ENCODE measurements at places on chromosomes 3 and 15.
A peak's percentile ranks its signal among the peaks of the same experiment; 100 is the strongest.

GRCh38 chr3:38755130-38755529 is 60.9 kb downstream of the SCN10A start:
- no peak for DNase-seq

DNA sequence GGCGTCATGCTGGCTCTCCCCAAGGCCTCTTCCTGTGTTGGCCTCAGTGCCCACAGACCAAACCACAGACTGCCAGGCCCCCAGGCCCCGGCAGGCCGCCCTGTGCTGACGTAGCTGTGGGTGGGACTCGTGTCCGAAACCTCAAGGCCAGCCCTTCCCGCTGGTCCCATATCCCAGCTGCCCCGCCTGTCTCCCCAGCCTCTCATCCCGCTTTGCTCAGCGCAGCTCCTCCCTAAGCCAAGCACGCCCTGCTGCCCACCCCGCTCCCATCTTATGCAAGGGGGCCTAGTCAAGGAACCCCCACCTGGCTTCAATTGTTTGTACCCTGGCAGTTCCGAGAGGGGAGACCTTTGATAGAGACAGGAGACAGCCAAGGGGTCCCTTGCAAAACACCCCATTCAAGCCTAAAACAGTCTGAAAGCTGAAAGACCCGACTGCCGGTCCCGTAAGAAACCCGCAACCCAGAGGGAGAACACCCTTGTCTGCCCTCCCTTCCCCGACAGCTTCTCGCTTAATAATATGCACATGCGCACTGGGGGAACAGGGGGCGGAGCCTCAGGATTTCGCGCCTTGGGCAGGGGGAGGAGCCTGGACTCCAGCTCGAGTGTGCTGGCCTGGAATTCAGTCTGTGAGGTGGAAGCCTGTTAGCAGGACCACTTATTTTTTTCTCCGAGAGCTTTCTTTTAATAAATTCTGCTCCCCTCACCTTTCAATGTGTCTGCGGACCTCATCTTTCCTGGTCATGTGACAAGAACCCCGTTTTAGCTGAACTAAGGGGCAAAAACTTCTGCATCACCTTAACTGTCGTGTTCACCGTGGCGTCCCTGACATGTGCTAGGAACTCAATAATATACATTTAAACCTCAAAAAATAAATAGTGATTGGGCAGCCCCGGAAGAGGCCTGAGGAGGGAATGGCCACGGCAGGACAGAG is 17.2 kb downstream of the TNFAIP8L3 start:
- DNase-seq, result peak; percentile 35

- DNase-seq, result no peak
Observed at GRCh38 chr3:172911142-172911541, 160.6 kb downstream of the ECT2 start.

GRCh38 chr15:25185791-25186190 is 231.0 kb downstream of the SNRPN start:
- no peak for DNase-seq

DNA sequence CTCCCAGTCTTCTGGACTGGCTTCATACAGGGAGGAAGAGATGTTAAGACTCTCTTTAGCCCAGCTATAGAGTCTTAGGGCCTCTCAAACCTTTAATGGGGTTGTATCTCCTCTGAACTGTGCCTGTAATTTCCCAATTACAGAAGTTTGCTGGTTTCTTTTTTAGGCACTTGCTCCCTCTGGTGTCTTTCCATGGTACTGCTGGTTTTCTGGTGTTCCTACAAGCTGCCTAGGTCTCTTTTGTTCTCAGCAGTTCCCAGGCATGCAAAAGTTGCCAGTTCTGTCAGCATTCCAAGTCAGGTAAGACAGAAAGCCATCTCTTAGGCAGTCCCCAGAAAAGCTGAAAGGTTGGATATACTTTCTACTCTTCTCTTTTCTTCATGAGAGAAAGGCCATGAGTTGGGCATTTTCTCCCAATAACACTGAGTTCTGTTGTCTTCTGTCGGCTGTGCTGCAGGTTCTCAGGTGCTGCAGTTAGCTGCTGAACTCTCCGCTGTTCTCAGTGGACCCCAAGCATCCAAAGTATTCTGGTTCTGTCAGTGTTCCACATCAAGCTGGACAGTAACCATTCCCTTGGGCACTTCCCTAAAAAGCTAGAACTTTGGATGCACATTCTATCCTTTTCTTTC is 54.4 kb upstream of the EHHADH start:
- peak; percentile 46 for DNase-seq

- no peak for DNase-seq
Observed at GRCh38 chr3:12707449-12707848, 43.5 kb upstream of the RAF1 start.

DNA sequence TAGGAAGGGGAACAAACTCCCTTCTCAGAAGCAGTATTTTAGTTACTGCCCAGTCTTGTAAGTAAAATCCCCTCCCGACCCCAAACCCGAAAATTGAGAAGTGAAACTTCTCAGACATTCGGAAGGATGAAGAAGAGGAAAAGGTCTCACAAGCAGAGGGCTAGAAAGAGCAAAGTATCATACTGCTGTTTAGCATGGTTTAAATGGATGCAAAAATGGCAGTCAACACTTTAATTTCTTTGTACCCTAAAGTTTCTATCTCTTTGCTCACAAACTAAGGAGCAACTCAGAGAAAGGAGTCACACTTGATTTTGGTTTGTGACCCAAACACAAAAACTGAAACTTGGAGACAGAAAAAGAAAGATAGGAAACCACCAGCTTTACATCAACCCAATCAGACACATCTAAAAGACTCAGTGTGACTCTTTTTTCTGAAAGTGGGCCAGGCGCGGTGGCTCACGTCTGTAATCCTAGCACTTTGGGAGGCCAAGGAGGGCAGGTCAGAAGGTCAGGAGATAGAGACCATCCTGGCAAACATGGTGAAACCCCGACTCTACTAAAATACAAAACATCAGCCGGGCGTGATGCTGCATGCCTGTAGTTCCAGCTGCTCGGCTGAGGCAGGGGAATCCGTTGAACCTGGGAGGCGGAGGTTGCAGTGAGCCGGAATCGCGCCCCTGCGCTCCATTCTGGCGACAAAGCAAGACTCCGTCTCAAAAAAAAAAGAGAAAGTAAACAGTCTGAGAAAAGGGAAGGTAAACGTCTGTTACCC is 63.2 kb upstream of the ATP11B start:
- no peak for DNase-seq

DNA sequence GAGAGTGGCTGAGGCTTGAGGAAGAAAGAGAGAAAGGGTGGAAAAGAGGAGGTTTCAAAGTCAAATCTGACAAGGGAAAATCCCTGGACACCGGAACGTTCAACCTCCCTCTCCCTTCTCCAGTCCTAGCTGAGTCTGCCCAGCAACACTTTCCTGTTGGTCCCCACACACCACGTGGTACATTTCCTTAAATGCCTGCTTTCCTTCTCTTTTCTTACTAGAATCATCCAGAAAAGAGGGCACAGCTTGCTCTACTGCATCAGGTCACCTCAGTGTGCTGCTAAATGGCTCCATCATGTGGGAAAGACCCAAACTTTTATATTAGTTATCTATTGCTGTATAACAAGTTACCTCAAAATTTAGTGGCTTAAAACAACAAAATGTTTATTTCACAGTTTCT is 181.2 kb downstream of the NECTIN3 start:
- no peak for DNase-seq

- DNase-seq, result no peak
Observed at GRCh38 chr3:45009868-45010267, 16.2 kb upstream of the CLEC3B start.

- DNase-seq, result no peak
Observed at GRCh38 chr3:58556761-58557221, 19.8 kb upstream of the ACOX2 start.

- no peak for DNase-seq
Observed at GRCh38 chr3:131072099-131072559, 45.5 kb downstream of the NEK11 start.

GRCh38 chr15:66673410-66674322 is 28.4 kb upstream of the SMAD6 start:
- DNase-seq, result no peak

GRCh38 chr15:33623010-33623409 is 312.2 kb downstream of the RYR3 start:
- no peak for DNase-seq

GRCh38 chr15:65595960-65596359 is 15.0 kb downstream of the INTS14 start:
- DNase-seq, result no peak

GRCh38 chr3:17709236-17709810 is 33.1 kb downstream of the TBC1D5 start:
- DNase-seq, result no peak

DNA sequence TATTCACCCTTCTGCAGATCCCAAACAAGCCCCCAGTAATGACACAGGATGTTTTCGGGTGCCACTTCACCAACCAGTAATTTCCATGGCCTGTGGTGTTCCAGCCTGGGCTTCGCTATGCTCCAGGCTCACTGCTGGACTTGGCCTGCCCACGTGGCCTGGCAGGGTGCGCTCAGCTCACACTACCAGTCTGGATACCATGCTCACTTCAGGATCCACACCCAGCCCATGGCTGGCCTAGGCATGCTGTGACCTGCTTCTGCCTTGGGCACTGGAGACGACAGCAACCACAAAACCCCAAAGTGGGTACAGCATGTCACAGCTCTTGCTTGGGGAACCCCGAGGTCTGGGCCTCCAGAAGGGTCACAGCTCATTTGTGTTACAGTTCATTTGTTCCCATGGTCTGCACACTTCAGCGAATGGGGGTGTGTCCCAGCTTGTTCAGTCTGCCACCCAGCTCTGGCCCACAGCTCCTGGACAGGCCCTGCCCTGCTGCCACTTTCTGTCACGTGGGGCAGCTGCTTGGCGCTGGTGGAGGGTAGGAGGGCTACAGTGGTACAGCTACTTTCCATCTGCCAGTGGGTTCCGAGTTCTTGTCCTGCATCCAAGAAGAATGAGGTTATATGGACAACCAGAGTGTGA is 650.8 kb downstream of the MCTP2 start:
- DNase-seq, result no peak

- no peak for DNase-seq
Observed at GRCh38 chr3:73614419-73614818, 10.3 kb downstream of the PDZRN3 start.

DNA sequence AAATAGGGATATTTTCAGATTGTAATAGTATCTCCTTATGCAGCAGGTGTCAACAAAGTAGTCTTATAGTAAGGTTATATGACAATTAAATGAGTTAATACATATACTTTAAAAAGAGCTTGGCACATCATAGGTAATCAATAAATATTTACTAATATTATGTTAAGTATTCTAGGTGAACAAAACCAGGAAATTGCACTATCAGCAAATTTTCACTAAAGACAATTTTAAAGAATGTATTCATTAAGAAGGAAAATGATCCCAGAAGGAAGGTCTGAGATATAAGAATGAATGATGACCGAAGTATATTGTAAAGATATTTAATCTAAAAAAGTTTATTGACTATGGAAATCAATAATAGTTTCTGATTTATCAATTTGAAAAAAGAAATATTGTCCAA is 281.9 kb downstream of the ADAMTSL3 start:
- no peak for DNase-seq

DNA sequence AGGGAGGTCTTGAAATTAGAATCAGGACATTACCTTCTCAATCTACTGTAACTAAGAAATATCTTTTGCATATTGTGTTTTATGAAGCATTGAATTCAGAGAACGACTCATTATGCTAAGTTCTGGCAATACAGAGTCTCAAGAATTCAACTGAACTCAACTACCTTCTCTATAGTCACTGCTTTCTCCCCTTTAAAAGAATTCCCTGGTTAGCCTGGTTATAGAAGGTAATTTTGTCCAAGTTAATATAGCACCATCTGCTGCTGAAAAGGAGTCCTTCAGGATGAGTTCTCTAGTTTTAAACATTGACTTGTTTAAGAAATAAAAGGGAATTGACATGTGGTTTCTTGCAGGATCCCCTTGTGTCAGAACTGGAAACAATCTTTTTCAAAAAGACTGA is 60.2 kb downstream of the IL16 start:
- DNase-seq, result no peak

DNA sequence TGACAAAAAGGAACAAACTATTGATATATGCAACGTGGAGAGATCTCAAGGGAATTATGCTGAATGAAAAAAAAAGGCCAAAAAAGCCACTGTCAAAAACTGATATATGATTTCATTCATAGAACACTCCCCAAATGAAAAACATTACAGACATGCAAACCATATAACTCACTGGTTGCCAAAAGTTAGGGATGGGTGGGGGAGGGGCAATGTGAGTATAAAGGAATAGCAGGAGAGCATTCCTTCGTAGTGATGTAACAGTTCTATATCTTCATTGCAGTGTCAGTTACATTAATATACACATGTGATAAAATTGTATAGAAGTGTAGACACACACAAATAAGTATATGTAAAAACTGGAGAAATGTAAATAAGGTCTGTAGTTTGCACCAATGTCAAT is 12.2 kb downstream of the GBE1 start:
- no peak for DNase-seq

DNA sequence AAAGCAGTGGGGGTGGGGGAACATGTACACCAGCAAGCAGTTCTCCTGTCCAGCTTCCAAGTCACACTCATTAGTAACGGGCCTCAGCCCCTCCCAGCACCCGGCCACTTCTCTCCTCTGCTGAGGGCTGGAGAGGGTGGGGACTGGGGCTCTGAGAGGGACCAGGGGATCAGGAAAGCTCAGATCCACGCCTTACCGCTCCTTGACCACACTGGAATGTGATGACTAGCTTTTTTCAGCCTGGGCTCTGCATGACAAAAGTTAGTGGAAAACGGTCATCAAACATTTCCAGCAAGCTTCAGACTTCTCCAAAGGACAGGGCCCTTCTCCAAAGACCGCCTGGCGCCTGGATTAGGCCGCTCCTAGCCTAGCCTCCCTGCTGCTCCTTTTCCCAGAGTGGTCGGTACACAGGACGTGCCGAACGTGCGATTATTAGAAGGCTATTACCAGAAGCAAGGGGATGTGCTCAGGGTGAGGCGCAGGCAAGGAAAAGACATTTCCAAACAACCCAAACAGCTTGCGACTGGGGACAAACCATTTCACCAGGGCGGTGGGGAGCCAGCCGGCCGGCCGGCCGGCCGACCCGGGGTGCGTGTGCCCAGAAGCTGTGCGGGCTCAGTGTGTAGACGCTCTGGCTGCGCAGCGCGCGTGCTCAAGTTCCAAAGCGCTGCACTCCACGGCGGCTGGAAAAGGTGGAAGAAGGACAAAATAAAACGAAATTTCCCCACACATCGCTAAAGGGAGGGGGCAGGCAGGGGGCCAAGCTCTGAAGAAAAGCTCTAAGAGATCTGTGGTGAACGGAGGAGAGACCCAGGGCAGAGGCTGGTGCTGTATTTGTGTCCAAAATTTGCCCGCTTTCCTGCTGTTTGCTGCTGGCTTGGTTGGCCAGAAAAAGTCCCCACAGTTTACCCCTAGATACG is 51.0 kb upstream of the SSR3 start:
- DNase-seq, result no peak

Measured in CD4-positive, alpha-beta T cell treated with Interleukin-15 for 4 hours (primary cell).